GM12878 (cell line): ENCODE measurements at places on chromosomes 2 and 18. TPM values are rescaled to one million over a fixed set of nuclear protein-coding genes. Genes with fewer than 3 reads are reported as not detected.

Gene CYP27A1
- 0.61 and 0.72 TPM in 2 replicates for total RNA-seq

Gene TBR1
- not detected in 2 replicates for total RNA-seq

Gene XRCC5
- total RNA-seq, result 479 and 499 TPM in 2 replicates

Gene CD207
- total RNA-seq, result not detected in 2 replicates

Gene FBXO15
- total RNA-seq, result 0.29 and 0.90 TPM in 2 replicates

Gene TGFA
- 0.23 TPM in 1 of 2 replicates, not detected in the other for total RNA-seq

Gene IL36B
- not detected in 2 replicates for total RNA-seq

DNA sequence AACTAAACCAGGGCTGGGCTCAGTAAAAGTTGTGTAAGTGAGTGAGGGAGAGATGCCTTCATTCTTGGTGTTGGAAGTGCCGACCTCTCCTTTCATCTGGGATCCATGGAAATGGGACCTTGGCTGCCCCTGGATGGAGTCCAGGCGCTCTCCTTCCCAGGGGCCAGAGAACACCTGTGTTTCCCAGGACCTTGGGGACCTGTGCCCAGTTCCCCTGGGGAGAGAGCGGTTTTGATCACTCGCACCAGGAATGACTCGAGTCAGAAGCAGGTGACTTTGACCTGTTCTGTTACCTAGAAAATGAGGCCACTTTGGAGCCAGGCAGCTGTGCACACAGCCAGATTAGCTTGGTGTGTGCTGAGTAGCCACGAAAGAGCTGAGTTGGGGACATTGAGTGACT is 97.3 kb downstream of the SH3BP4 start:
- H3K36me3 ChIP-seq, result no peaks in the 10 kb centered on the region
- H3K4me1 ChIP-seq, result peaks cover 2% of the 10 kb centered on the region; the same call in 1 of the 2 replicates
- no peak for DNase-seq
- no peak overlapping the region for H3K27ac ChIP-seq
- H3K27me3 ChIP-seq, result no peaks in the 10 kb centered on the region

DNA sequence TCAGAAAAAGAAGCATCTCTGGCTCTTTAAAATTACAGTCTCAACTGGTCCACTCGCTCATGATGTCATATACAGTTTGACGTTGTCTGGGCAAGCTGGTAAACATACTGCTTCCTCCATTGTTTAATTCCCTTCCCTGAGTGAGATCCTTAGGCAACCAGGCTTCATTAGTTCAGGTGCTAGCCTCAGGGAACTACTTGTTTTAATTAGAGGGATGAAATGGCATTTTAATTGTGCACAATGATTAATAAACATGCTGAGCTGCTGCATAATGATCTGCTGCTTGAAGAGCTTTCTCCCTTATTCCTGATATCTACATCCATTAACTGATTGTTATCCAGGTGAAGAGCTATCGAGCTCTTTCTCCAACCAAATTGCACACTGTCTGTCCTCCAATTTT is 195.6 kb upstream of the ETAA1 start:
- H3K36me3 ChIP-seq, result no peaks in the 10 kb centered on the region
- no peaks in the 10 kb centered on the region for H3K27me3 ChIP-seq
- DNase-seq, result no peak
- H3K27ac ChIP-seq, result no peak overlapping the region
- no peaks in the 10 kb centered on the region for H3K4me1 ChIP-seq

- no peak overlapping the region for H3K4me3 ChIP-seq
- no peaks in the 10 kb centered on the region for H3K4me1 ChIP-seq
- peaks cover 3% of the 10 kb centered on the region for H3K36me3 ChIP-seq
- DNase-seq, result no peak
Observed at GRCh38 chr2:128279786-128280157, 38.9 kb downstream of the HS6ST1 start.

- H3K36me3 ChIP-seq, result no peaks in the 10 kb centered on the region
- H3K4me3 ChIP-seq, result no peak overlapping the region
Observed at GRCh38 chr2:182890773-182891378, 24.4 kb upstream of the FRZB start.

DNA sequence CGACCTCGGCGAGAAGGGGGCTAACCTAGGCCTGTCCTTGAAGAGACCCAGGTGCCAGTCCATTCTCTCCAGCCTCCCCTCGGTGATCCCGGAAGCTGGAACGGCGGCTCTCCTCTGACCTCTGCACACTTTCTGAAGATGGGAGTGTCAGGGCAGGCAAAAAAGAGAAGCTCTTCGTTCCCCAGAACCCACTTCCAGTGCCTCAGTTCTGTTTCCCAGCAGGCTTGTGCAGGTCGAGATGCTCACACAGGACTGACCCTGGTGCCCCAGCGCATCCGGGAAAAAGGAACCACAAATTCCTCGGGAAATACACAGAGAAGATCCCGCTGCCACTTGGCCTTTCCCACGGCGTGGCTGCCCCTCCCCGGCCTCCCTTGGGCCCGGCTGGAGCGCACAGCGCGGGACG is 681 bp upstream of the PTPN18 start:
- H3K4me1 ChIP-seq, result peaks cover 18% of the 10 kb centered on the region
- H3K4me3 ChIP-seq, result peak overlapping the region; percentile 82
- no peaks in the 10 kb centered on the region for H3K27me3 ChIP-seq
- H3K36me3 ChIP-seq, result no peaks in the 10 kb centered on the region
- no peak overlapping the region for H3K27ac ChIP-seq

GRCh38 chr2:113720167-113720566 is 36.3 kb downstream of the SLC35F5 start:
- no peaks in the 10 kb centered on the region for H3K27me3 ChIP-seq
- H3K4me3 ChIP-seq, result no peak overlapping the region
- peaks cover 4% of the 10 kb centered on the region for H3K36me3 ChIP-seq
- no peaks in the 10 kb centered on the region for H3K4me1 ChIP-seq

- DNase-seq, result no peak
- H3K27ac ChIP-seq, result no peak overlapping the region
- H3K36me3 ChIP-seq, result no peaks in the 10 kb centered on the region
- H3K27me3 ChIP-seq, result no peaks in the 10 kb centered on the region
Observed at GRCh38 chr2:9165625-9166024, 41.0 kb upstream of the ASAP2 start.

- no peak overlapping the region for H3K27ac ChIP-seq
- no peak for DNase-seq
- no peaks in the 10 kb centered on the region; the same call in 1 of the 2 replicates for H3K27me3 ChIP-seq
- H3K4me1 ChIP-seq, result no peaks in the 10 kb centered on the region
Observed at GRCh38 chr2:179569831-179570233, 291.6 kb downstream of the ZNF385B start.

- no peaks in the 10 kb centered on the region for H3K36me3 ChIP-seq
- no peak overlapping the region for H3K27ac ChIP-seq
- H3K4me1 ChIP-seq, result peaks cover 14% of the 10 kb centered on the region
- no peak overlapping the region for H3K4me3 ChIP-seq
- H3K27me3 ChIP-seq, result no peaks in the 10 kb centered on the region
Observed at GRCh38 chr2:64296140-64296480, 151.9 kb upstream of the PELI1 start.

- no peaks in the 10 kb centered on the region for H3K4me1 ChIP-seq
- DNase-seq, result no peak
- no peak overlapping the region for H3K27ac ChIP-seq
- H3K36me3 ChIP-seq, result no peaks in the 10 kb centered on the region
- no peak overlapping the region for H3K4me3 ChIP-seq
Observed at GRCh38 chr2:113829270-113829669, 60.6 kb upstream of the ACTR3 start.

DNA sequence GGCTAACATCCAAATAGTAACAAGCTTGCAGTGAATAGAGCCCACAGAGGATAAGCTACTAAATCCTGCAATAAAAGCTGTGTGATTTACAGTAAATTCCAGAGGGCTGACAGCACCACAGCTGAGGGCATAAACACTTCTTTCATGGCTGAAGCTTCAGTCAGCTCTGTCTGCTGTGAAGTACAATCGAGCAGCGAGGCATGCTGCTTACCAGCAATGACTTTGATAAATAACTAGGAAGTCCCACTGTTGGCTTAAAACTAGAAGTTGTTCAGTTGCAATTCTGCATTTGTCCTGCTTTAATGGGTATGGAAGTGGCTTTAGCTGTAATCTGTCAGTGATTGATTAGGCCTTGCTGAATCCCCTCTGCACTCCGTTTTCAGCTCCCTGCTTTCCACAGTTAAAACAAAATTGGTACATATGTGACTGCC is 65.2 kb upstream of the FIGN start:
- no peak overlapping the region for H3K4me3 ChIP-seq
- H3K27me3 ChIP-seq, result no peaks in the 10 kb centered on the region
- H3K4me1 ChIP-seq, result no peaks in the 10 kb centered on the region
- no peaks in the 10 kb centered on the region for H3K36me3 ChIP-seq
- no peak overlapping the region for H3K27ac ChIP-seq

DNA sequence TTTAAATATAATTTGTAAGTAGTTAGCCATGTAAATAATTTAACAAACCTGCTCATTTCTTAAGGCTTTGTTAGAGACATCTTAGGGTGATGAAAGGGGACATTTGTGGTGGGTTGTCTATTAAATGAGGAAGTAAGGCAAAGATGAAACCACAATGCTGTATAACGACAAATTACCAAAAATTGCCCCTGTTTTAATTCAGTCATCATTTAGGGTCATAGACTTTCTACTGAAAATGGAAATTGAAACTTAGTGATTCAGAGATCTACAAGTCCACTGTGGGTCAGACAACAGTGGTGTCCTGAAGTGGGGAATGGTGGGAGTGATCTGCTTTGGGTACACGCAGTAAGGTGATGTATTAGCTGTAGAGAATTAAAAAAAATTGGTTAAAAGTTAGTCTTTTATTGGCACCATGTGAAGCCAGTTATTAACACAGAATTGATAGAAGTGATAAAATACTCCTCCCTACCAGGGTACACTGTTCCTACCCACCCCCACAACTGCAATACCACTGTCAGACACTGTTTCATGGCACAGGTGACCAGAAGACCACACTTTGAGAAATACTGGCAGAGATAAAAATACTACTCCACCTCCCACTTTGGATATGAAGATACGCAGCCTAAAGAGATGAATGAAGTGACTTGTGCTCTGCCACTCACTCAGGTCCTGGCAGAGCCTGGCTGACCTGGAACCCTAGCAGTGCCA is 13.4 kb downstream of the CERS6 start:
- peak; percentile 75 for DNase-seq
- no peaks in the 10 kb centered on the region for H3K36me3 ChIP-seq
- H3K4me3 ChIP-seq, result peak overlapping the region; percentile 1; the same call in 1 of the 2 replicates
- peak overlapping the region; percentile 71 for H3K27ac ChIP-seq
- H3K27me3 ChIP-seq, result no peaks in the 10 kb centered on the region
- peaks cover 59% of the 10 kb centered on the region for H3K4me1 ChIP-seq

DNA sequence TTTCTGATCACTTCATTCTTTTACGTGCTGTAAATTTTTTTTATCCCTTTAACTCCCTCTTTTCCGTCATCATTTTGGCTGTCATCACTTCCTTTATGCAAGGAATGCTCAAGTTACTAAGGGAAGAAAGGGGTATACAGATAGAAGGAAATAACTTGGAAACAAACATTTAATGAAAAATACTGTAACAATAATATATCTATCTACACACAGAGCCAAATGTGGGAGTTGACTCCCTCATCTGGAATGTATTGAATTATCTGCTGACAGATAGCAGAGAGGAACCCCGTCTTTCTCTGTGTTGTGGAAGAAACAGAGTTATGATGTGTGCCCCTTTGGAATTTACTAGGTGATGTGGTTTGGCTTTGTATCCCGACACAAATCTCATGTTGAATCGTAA is 182.5 kb upstream of the NXPH2 start:
- no peaks in the 10 kb centered on the region for H3K4me1 ChIP-seq
- H3K27ac ChIP-seq, result no peak overlapping the region
- H3K4me3 ChIP-seq, result no peak overlapping the region
- H3K27me3 ChIP-seq, result no peaks in the 10 kb centered on the region

DNA sequence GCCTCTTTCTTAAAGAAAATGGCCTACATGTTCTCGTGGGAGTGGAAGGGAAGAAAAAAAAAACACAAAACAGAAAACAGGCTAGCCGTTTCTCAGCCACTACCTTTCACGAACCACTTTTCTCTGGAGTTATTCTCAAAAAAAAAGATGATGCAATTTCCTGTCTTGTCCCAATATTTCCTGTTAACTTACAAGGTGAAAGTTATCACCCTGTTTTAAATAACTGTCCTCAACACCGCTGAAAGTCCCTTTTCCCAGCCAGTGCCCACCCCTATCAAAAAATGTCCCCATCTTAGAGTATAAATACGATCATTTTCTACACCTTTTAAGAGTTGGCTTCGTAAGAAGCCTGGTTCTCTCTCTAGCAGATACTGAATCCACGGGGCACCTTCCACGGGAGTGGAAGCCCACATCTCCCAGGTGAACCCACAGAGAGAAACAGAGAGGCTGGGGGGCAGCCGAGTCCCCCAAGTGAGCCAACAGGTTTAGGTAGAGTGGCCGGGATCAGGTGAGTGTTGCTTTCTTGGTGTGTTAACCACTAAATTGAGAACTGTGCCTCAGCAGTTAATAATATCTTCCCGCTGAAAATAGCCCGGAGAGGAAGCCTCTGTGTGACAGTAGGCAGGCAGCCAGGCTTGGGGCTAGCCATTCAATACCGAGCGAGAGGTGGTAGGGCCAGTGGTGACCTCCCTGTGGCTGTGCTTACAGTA is 15.9 kb downstream of the SMAD7 start:
- H3K36me3 ChIP-seq, result peaks cover 11% of the 10 kb centered on the region
- H3K27ac ChIP-seq, result peak overlapping the region; percentile 96
- H3K4me3 ChIP-seq, result peak overlapping the region; percentile 57
- DNase-seq, result peak; percentile 71

DNA sequence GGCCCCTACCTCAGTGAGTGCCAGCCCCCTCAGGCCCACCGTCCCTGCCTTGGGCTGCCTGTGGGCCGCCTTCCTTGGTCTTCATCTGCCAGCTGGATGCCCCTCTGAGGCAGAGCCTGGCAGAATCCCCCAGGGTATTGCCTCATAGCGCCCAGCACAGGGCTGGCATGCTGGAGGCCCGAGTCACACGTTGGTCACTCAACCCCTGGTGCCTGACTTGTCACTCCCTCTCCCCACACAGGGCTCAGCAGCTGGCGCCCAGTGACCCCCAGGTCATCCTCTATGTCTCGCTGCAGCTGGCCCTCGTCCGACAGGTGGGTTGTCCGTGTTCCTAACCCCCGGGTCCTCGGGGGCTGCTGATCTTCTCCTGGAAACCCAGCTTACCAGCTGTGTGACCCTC is 108.4 kb upstream of the MCFD2 start:
- H3K27ac ChIP-seq, result no peak overlapping the region
- H3K4me1 ChIP-seq, result no peaks in the 10 kb centered on the region
- no peak for DNase-seq
- H3K27me3 ChIP-seq, result no peaks in the 10 kb centered on the region
- peaks cover 51% of the 10 kb centered on the region for H3K36me3 ChIP-seq

- H3K36me3 ChIP-seq, result no peaks in the 10 kb centered on the region
- H3K4me1 ChIP-seq, result no peaks in the 10 kb centered on the region
- H3K27ac ChIP-seq, result no peak overlapping the region
- no peak overlapping the region for H3K4me3 ChIP-seq
- no peaks in the 10 kb centered on the region for H3K27me3 ChIP-seq
Observed at GRCh38 chr2:17166506-17166905, 351.7 kb downstream of the RAD51AP2 start.

GRCh38 chr2:234038076-234038802 is 12.3 kb upstream of the SPP2 start:
- no peak overlapping the region for H3K4me3 ChIP-seq
- H3K27ac ChIP-seq, result no peak overlapping the region
- no peak for DNase-seq
- no peaks in the 10 kb centered on the region for H3K36me3 ChIP-seq
- H3K27me3 ChIP-seq, result no peaks in the 10 kb centered on the region; the same call in 1 of the 2 replicates

GRCh38 chr2:190159453-190159852 is 96.9 kb upstream of the MSTN start:
- DNase-seq, result no peak
- no peak overlapping the region for H3K4me3 ChIP-seq
- H3K27me3 ChIP-seq, result no peaks in the 10 kb centered on the region
- no peaks in the 10 kb centered on the region for H3K36me3 ChIP-seq

- no peaks in the 10 kb centered on the region for H3K27me3 ChIP-seq
- H3K36me3 ChIP-seq, result no peaks in the 10 kb centered on the region
- no peaks in the 10 kb centered on the region for H3K4me1 ChIP-seq
Observed at GRCh38 chr18:35502052-35502451, 4.3 kb upstream of the INO80C start.
